ENCODE measurements at places on chromosomes 13 and 19.
A peak's percentile ranks its signal among the peaks of the same experiment; 100 is the strongest.

GRCh38 chr13:111209613-111210012 is 94.5 kb downstream of the ARHGEF7 start:
- no peak for DNase-seq

GRCh38 chr19:10998045-10998533 is 37.3 kb downstream of the SMARCA4 start:
- DNase-seq, result peak; percentile 34

- DNase-seq, result no peak
These were observed 57.3 kb downstream of the IFT88 start for GRCh38 chr13:20624213-20624612.

DNA sequence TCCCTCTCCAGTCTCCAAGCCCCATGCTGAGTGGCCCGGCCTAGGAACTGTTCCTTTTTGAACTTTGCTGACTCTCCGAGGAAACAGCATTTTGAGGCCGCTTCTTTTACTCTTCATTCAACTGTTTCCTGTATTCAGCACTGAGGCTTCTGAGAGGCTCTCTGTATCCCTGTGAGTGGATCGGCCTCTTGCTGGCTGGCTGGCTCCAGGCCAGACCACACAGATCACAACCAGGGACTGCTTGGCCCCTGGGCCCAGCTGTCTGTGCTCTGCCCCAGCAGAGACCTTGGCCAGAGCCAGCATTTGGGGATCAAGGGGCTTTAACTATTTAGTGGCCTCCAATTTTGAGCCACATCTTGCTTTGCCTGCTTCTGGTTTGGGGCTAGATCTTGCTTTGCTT is 75.6 kb upstream of the KL start:
- peak; percentile 65 for DNase-seq

DNA sequence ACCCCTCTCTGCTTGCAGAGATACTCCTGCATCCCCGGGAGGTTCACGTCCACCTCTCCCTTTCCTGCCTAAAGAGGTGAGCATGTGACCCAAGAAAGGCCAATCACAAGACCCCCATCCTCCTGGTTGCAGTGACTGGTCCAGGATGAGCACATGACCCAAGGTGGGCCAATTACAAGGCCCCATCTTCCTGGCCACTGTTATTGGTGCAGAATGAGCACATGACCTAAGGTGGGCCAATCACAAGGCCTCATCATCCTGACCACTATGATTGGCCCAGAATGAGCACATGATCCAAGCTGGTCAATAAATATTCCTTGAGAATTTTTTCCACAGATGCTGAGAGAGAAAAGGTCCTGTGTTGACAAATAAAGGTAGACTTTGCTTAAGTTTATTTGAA is 350.7 kb downstream of the EFNB2 start:
- DNase-seq, result no peak

- DNase-seq, result no peak
These were observed 26.0 kb upstream of the UBAC2 start for GRCh38 chr13:99174533-99175100.

DNA sequence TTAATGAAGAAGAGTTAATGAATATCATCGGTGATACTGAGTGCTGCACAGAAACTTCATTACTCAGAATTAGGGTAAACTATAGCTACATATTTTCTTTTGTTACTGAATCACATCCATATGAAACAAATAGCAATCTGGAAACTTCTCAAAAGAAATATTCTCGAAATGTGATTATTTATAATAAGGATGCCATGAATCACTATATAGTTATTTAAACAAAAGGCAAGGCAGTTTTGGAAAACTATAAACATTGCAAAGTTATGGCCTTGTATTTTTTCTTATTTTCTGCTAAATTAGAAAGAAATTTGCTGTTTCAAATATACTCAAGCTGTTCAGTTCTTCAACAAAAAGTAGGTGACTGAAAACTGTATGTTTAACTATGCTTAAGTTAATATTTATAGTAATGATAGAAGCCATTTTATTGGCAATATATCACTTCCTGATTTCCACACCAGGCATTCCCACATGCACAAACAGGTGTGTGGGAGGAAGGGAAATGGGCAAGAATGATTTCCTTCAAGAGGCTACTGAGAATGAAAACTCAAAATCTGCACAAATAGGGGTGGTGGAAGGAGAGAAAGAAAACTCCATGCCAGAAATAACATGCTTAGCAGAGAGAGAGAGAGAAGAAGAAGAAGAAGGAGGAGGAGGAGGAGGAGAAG is 74.5 kb upstream of the FRY start:
- DNase-seq, result peak; percentile 42

GRCh38 chr19:16454351-16454918 is 17.3 kb downstream of the EPS15L1 start:
- DNase-seq, result no peak

DNA sequence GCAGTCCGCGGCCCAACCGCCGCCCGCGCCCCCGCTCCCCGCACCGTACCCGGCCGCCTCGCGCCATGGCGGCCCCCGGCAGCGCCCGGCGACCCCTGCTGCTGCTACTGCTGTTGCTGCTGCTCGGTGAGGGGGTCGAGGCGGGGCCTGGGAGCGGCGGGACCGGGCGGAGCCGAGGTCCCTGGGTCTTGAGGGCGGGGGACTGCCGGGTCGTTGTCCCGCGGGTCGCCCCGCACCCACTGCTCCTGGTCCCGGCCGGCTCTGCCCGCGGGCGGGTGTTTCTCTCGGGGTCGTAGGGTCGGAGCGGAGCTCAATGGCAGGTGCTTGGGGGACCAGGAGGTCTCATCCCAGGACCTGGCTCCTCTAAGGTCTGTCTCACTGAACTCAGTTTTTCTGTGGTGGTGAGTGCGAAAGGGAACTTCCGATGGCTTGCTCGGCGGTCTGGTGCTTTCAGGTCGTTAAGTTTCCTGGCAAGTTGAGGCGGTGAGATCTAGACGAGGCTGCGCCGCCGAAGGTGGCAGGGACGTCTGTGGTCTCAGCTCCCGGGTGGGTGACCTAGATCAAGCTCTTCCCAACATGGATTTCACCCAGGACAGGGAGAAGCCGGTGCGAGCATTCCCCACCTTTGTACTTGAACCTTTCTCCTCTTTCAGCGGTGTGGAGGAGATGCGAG is 467 bp downstream of the LAMP1 start:
- peak; percentile 29 for DNase-seq

DNA sequence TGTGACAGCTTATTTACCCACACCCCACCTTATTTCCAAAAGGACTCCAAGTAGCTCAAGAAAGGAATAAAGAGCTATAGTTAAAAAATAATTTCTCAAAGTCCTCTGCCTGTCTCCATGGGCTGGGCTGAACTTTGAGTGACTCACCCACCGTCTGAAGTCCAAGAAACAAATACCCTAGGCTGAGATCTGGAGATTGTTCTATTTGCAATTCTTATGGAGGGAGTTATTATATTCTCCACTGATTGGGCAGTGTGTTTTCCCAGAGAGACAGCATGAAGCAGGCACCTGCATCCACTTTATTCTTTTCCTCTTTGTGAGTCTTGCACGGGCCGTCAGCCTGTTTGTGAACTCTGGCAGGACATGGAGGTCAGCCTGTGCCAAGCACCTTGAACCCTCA is 63.2 kb downstream of the SHISA2 start:
- no peak for DNase-seq

- DNase-seq, result no peak
These were observed 257.2 kb upstream of the RFC3 start for GRCh38 chr13:33560726-33561125.

Measured in fibroblast of villous mesenchyme (primary cell).